ENCODE measurements at places on chromosomes 7 and 10.

- DNase-seq: peak; percentile 65
Measured at GRCh38 chr10:29621161-29621560, 13.6 kb downstream of the SVIL start.

- no peak for DNase-seq
Measured at GRCh38 chr10:55820478-55820877, 540.6 kb downstream of the ZWINT start.

GRCh38 chr7:120553491-120553890, 280.5 kb downstream of the KCND2 start:
- DNase-seq: no peak

GRCh38 chr10:79056736-79057391, 11.9 kb upstream of the ZMIZ1 start:
- DNase-seq: no peak

GRCh38 chr7:74272305-74273038, 16.7 kb upstream of the CLIP2 start:
- peak; percentile 15 for DNase-seq

DNA sequence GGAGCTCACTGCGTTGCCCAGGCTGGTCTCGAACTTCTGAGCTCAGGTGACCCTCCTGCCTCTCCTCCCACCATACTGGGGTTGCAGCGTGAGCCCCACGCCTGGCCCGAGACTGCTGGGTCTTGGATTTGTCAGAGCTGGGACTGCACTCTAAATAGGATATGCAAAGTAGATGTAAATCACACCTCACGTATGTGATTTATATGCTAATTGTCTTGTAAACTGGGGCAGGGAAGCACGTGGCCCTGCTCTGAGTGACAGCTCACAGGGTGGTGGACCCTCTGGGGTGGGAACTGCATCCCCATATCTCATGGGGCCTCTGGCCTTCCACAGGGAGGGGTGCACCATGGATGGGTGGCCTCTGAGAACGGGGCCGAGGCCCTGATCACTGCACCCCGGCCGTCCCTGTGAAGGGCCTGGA, 34.1 kb downstream of the GET4 start:
- no peak for DNase-seq

DNA sequence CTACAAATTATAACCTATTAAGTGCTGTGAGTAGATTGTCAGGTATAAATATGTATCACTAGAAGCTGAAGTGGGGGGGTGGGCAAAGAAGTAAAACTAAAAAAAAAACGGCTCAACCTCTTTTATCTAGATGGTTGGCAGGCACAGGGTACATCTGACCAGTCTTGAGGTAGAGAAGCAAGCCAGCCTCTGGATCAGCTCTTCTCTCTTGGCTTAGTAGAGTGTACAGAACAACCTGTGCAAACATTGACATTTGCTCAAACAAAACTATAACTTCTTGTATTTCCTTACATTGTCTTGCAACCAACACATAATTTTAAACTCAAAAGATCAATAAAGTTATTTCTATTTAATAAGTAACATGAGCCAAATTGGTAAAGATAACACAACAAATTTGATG, 25.6 kb downstream of the DNA2 start:
- no peak for DNase-seq
